ENCODE measurements at places on chromosomes 5 and 9. TPM values are rescaled to one million over a fixed set of nuclear protein-coding genes. Genes with fewer than 3 reads are reported as not detected.

GRCh38 chr5:159802661-159803060 lies 113.6 kb upstream of the ADRA1B start:
- DNase-seq: no peak

GRCh38 chr5:124772457-124773200 lies 26.2 kb upstream of the ZNF608 start:
- DNase-seq: no peak

GRCh38 chr9:32490601-32491000 lies 35.4 kb downstream of the RIGI start:
- DNase-seq: no peak

TBCA gene
- total RNA-seq: 94.4 TPM
